ENCODE measurements at places on chromosomes 2 and 18.

GRCh38 chr2:61238219-61239012, 76.4 kb downstream of the C2orf74 start:
- no peak for DNase-seq

DNA sequence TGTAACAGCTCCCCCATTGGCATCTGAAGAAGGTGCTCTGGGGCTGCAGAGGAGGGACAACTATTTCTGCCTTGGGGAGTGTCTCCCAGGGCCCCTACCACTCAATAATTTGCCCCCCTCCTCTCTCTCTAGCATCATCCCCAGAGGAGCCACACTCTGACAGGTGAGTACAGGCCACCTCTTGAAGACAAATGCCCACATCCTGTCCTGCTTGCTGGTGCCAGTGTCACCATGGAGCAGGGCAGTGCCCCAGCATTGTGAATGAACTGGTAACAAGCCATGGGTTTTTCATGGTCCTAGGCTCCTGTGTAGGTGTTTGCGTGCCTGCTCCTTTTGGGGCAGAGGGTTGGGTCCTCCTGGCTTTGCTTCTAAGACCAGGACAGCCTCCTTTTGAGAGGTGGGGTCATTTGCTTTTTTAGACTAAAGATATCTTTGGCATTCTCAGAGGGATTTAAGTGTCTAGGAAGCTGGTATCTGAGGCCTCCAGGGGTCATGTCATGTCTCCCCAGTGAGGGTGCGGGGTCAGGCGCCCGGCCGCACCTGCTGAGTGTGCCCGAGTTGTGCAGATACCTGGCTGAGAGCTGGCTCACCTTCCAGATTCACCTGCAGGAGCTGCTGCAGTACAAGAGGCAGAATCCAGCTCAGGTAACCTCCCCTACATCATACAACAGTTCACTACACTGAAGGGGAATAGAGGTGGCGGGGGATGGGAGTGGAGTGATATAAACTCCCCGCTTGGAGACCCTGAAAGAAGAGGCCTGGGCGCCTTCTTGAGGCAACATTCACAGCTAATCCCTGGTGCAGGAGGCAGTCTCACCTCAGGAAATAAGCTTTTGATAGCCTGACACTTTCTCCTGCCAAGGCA, 1.8 kb downstream of the RETREG2 start:
- DNase-seq, result no peak

DNA sequence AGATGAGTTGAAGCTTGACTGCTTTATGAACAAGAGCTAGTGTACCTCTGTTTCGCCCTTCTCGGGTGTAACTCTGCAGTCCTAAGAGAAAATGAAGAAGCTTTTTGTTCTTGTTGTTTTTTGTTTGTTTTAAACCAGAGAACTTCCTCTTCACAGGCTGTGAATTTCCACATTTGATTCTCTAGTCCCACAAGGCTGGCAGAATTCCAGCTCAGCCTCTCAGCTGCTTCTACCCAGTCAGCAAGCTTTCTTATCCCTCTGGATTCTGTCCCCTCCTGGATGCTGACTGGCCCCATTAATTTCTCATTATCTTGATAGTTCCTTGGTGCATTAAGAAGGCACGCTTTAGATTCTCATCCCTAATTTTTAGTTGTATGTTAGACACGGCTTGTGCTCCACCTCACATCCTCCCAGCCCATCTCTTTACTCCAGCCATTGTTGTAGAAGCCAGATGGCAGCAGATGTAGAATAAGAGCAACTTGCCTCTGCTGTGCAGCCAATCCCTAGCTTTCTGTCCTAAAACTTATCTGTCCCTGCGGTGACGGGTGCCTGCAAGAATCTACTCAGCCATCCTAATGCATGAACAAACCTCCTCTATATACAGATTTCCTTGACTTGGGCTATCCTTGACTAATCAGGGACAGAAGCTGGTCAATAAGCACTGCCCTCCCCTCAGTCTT, 12.3 kb upstream of the RESP18 start:
- no peak for DNase-seq

DNA sequence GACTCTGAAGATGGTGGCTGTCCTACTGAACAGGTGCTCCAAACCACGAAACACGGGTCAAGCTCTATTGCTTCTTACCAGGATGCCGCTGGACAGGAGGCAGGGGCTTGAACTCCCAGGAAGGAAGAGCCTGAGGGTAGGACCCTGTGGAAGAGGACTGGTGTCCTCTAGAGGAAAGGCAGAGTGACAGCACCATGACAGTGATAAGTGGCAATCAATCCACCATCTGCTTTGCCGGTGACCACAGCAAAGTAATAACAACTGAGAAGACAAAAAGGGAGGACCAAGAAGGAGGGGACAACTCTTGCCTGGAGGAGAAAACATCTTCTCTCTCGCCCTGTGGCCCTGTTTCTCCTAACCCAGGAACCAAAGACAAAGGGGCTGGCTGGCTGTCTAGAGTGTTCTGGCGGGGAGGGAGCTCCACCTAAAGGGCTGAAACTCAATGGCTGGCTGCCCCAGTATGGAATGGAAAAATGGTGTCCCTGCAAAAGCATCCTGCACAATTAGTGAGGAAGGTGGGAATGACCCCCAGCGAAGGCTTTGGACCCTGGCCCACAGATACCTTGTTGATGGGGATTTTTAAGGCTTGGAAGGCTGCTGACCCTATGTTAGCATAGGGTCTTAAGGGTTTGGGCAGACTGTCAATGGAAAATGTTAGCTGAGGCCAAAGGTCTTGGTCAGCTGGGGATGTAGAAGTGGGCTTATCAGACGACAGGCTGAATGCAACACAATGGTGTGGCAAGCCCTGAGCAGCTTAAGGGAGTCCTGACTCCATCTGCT, 35.4 kb downstream of the PROC start:
- no peak for DNase-seq

DNA sequence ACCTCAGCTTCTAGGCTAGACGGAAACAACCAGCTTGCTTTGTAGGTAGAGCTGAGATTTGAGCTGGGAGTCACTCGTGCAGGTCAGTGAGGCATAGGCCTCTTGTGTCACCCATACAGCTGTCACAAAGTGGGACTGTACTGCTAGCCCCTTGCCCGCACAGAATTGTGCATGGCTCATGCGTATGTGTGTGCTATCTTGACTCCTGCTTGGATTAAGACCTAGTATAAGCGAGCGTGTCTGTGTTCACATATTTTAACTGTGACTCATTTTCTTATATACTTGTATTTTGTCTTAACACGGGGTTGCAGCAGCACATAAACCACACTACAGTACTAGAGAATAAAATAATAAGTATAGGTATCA, 20.1 kb downstream of the CEP68 start:
- DNase-seq, result no peak

GRCh38 chr2:31202041-31202440, 15.3 kb downstream of the CAPN14 start:
- DNase-seq, result no peak

GRCh38 chr2:130381619-130382018, 25.8 kb downstream of the PTPN18 start:
- DNase-seq, result no peak

- DNase-seq, result no peak
Observed at GRCh38 chr18:41842886-41843285, 112.1 kb upstream of the PIK3C3 start.

GRCh38 chr2:150589681-150590080, 102.2 kb upstream of the RND3 start:
- no peak for DNase-seq

DNA sequence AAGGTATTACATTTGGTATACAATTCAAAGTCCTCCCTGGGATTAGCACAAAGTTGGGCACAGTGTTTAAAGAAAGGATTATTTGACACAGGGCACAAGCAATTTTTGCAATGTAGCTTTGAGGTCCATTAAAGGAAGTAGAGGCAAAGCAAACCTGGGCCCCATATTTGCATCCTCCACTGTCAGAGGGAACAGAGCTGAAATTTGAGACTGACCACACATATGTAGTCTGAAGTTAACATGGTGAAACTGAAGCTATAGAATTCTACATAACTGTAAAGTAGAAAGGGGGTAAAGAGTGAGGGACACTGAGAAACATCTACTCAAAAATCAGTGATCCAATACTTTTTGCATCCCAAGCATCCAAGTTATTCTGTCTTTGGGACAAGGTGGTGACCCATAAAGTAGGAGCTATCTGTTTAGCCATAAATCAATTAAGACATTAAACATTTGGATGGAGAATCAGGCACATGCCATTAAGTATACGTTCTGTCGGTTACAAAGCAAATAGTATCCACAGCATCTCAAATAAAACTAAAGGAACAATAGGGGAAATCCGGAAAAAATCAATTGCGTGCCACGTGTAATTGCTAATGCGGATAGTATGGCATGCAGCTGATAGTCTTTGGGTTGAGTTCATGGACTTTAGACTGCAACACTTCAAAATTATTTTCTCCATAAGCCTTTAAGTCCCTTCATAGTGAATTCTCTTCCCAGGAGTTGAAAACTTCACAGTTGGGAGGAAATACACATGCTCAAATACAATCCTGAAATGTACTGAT, 72.6 kb downstream of the PLEKHM3 start:
- no peak for DNase-seq

DNA sequence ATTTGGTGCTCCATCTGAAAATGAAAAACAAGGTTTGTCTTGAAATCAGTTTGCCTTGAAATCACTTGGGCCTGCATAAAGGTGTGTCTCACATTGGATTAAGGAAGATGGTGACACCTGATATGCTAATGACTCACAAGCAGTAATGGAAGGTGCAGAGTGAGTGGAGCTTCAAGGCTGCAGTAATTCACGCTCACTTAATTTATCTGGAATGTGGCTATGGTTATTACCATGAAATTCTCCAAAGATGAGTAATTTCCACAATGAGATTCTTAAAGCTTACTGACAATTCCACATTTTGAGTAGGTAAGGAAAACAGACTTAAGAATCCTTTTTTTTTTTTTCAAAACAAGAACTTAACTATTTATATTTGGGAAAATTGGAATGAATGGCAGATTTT, 156.8 kb downstream of the PAX3 start:
- no peak for DNase-seq

- DNase-seq, result no peak
Observed at GRCh38 chr2:46232860-46233259, 64.3 kb upstream of the EPAS1 start.

GRCh38 chr18:3594760-3595368, 144.9 kb downstream of the TGIF1 start:
- no peak for DNase-seq

- no peak for DNase-seq
Observed at GRCh38 chr2:24613154-24613814, 122.2 kb downstream of the NCOA1 start.

All from activated T-helper 1 cell treated with anti-CD3 and anti-CD28 coated beads, Interleukin-2, amount 50 U/mL, for 16 hours (primary cell).